Breast epithelium (tissue), 4 donors: ENCODE measurements at places on chromosomes 3 and 15. TPM values are rescaled to one million over a fixed set of nuclear protein-coding genes. Genes with fewer than 3 reads are reported as not detected.

- DNase-seq = no peak
Observed at GRCh38 chr15:77064063-77064462, 6.8 kb downstream of the TSPAN3 start.

- DNase-seq = peak; percentile 81
Observed at GRCh38 chr3:187740421-187741399, 4.6 kb downstream of the BCL6 start.

DNA sequence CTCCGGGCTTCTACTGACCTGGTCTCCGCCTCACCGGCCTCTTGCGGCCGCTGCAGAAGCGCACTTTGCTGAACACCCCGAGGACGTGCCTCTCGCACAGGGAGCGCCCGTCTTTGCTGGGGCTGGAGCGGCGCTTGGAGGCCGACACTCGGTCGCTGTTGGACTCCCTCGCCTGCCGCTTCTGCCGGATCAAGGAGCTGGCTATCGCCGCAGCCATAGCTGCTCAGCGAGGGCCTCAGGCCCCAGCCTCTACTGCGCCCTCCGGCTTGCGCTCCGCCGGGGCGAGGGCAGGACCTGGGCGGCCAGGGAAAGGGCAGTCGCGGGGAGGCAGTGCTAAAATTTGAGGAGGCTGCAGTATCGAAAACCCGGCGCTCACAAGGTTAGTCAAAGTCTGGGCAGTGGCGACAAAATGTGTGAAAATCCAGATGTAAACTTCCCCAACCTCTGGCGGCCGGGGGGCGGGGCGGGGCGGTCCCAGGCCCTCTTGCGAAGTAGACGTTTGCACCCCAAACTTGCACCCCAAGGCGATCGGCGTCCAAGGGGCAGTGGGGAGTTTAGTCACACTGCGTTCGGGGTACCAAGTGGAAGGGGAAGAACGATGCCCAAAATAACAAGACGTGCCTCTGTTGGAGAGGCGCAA lies 319.2 kb downstream of the FGF12 start:
- DNase-seq = no peak

GRCh38 chr15:89197503-89197971 lies 23.8 kb downstream of the RLBP1 start:
- no peak for DNase-seq

DNA sequence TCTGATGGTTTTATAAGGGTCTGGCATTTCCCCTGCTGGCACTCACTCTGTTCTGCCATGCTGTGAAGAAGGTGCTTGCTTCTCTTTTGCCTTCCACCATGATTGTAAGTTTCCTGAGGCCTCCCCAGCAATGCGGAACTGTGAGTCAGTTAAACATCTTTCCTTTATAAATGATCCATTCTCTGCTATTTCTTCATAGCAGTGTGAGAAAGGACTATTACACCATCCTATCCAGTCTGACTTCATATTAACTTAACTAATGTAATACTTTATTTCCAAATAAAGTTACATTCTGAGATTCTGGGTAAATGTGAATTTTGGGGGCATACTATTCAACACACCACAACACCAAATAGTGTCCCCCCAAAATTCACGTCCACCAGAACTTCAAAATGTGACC lies 22.2 kb upstream of the MAP3K13 start:
- no peak for DNase-seq

Gene LRTM1
- not detected for total RNA-seq
